ENCODE measurements at places on chromosomes 13 and 19. TPM values are rescaled to one million over a fixed set of nuclear protein-coding genes. Genes with fewer than 3 reads are reported as not detected.

The LILRA6 gene
- 21.4 TPM for total RNA-seq

The ABHD13 gene
- 12.8 TPM for total RNA-seq

The C19orf33 gene
- 63.0 TPM for total RNA-seq

The RXFP2 gene
- not detected for total RNA-seq

The SUGT1 gene
- total RNA-seq, result 39.1 TPM

The HAUS5 gene
- 8.9 TPM for total RNA-seq

The NLRP7 gene
- total RNA-seq, result not detected

The TRPC4 gene
- total RNA-seq, result 1.6 TPM

DNA sequence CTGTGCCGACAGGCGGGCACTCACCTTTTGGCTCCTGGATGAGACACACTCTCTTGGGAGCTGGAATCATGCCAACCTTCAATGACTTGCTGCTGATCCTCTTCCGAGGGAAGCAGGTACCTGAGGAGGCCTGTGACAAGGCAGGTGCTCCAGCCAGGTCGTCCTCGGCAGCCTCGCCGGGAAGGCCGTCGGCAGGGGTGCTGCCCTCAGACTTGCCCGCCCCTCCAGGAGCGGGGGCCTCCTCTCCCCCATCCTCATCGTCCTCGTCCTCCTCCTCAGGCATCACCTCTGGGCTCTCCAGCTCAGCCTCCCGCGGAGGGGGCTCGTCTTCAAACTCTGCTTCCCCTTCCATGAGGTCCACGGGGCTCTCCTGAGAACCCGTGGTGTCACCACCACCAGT is 29.2 kb downstream of the SUGP2 start:
- no peaks in the 10 kb centered on the region for H3K4me1 ChIP-seq
- H3K36me3 ChIP-seq, result peaks cover 88% of the 10 kb centered on the region
- H3K27me3 ChIP-seq, result no peaks in the 10 kb centered on the region
- no peak overlapping the region for H3K27ac ChIP-seq
- no peak for DNase-seq

DNA sequence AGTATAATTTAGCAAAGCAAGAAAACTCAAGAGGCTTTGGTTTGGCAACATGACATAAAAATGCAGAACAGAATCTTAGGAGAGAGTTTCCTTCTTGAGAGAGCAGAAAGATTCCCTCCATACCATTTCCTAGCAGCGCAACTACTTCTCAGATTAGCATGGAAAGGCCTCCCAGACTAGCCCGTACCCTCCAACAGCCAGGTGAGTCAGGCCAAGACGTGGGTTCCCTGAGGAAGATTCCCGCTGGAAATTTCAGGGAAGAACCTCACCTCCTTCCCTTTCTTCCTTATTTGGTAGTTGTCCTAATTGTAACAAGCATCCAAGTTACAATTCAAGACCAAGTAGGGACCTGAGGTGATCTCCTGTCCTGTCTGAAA is 12.3 kb downstream of the COL4A2 start:
- H3K4me1 ChIP-seq, result peaks cover 47% of the 10 kb centered on the region
- H3K36me3 ChIP-seq, result peaks cover 4% of the 10 kb centered on the region
- H3K4me3 ChIP-seq, result no peak overlapping the region
- peak overlapping the region; percentile 60 for H3K27ac ChIP-seq
- no peak for DNase-seq

- peaks cover 39% of the 10 kb centered on the region for H3K36me3 ChIP-seq
- no peaks in the 10 kb centered on the region for H3K27me3 ChIP-seq
- no peaks in the 10 kb centered on the region for H3K4me1 ChIP-seq
Observed at GRCh38 chr13:99339230-99339721, 32.1 kb upstream of the GPR183 start.

- no peaks in the 10 kb centered on the region for H3K4me1 ChIP-seq
- H3K27me3 ChIP-seq, result no peaks in the 10 kb centered on the region
- H3K36me3 ChIP-seq, result peaks cover 70% of the 10 kb centered on the region
- H3K27ac ChIP-seq, result no peak overlapping the region
- H3K4me3 ChIP-seq, result no peak overlapping the region
Observed at GRCh38 chr13:110664041-110664440, 41.9 kb downstream of the CARS2 start.

DNA sequence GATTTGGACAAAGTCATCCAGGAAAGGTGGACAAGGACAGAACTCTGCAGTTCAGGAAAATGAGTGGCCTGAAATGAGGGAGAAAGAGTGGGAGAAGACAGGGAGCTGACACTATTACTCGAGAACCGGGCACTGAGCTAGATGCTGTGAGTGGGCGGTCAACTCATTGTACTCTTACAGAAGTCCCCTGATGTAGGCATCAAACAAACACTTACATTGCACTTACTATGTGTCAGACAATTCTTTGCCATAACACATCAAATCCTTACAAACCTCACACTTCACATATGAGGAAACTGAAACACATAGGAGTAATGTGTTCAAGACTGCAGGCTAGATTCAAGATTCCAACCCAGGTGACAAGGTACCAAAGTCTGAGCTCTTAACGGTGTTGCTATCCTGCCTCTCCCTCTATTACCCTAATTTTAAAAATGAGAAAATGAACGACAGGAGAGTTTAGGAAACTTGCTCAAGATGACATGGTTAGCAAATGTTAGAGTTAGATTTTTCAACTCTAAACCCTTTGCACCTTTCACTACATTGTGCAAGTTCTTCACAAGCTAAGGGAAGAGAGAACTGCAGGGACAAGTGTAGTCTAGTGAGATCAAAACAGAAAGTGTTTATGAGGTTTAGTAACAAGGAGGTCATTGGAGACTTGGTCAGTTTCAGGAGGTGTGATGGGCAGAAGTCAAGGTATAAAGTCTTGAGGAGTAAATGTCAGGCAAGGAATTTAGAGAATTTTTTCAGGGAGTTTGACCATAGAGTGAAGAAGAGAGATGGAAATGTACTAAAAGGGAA is 4.9 kb upstream of the MEDAG start:
- peaks cover 11% of the 10 kb centered on the region for H3K27me3 ChIP-seq
- H3K4me3 ChIP-seq, result no peak overlapping the region
- peaks cover 19% of the 10 kb centered on the region for H3K4me1 ChIP-seq
- no peak for DNase-seq
- H3K36me3 ChIP-seq, result no peaks in the 10 kb centered on the region

- H3K27me3 ChIP-seq, result peaks cover 17% of the 10 kb centered on the region
- H3K36me3 ChIP-seq, result no peaks in the 10 kb centered on the region
- H3K4me3 ChIP-seq, result no peak overlapping the region
- H3K4me1 ChIP-seq, result peaks cover 5% of the 10 kb centered on the region
- no peak overlapping the region for H3K27ac ChIP-seq
- peak; percentile 97 for DNase-seq
Observed at GRCh38 chr19:10027158-10027997, 14.1 kb downstream of the RDH8 start.

DNA sequence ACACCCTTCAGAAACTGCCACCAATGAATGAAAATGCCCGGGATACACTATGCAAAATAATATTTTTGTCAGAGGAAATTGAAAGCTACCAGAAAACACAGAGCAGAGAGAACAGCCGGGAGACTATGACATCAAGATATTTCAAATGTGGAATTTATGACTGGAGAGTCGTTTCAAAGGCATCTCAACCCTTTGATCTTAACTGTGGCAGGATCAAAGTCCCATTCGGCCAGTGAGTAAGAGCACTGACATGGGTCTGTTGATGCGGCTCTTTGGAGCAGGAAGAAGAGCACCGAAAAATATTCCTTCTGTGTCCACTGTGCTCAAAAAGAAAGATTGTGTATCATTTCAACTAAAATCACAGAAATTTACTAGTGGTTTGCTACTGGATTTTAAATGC is 201.9 kb downstream of the RFC3 start:
- H3K27me3 ChIP-seq, result no peaks in the 10 kb centered on the region
- no peaks in the 10 kb centered on the region for H3K4me1 ChIP-seq
- H3K4me3 ChIP-seq, result no peak overlapping the region
- H3K36me3 ChIP-seq, result no peaks in the 10 kb centered on the region

DNA sequence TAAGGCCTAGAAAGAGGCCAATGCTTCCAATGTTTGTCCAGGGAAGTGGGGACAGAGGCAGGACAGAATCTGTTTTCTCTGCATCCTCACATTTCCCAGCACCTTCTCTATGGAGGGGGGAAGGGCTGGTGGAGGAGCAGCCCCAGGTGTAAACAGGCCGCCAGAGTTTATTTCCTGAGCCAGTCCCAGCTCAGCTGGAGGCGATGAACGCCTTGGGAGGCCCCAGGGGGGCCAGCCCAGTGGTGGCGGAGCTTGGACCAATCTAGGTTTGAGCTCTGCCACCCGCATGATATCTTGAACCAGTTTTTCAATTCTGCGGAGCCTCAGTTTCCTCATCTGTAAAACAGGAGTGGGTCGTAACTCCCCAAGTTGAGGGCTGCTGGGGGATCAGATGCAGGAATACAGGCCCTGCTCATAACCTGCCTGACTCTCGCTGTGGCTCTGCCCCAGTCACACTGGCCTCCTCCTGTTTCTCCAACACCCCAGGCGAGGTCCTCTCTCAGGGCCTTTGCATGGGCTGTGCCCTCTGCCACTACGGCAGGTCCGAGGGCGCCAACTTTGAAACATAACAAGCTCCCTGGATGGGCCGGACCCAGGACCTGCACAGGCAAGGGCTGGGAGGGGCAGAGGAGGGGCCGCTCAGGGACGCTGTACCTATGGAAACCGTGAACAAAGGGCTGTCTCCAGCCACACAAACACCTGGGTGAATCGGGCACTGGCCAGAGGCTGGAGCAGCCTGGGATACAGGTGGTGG is 1.1 kb downstream of the TNFAIP8L1 start:
- H3K36me3 ChIP-seq, result no peaks in the 10 kb centered on the region
- no peak for DNase-seq
- H3K27ac ChIP-seq, result peak overlapping the region; percentile 78
- no peaks in the 10 kb centered on the region for H3K27me3 ChIP-seq
- peak overlapping the region; percentile 71 for H3K4me3 ChIP-seq
- H3K4me1 ChIP-seq, result peaks cover 20% of the 10 kb centered on the region

- H3K4me1 ChIP-seq, result peaks cover 3% of the 10 kb centered on the region
- no peak for DNase-seq
- H3K4me3 ChIP-seq, result no peak overlapping the region
- H3K36me3 ChIP-seq, result no peaks in the 10 kb centered on the region
Observed at GRCh38 chr19:4593409-4593851, 33.9 kb upstream of the SEMA6B start.

- H3K27ac ChIP-seq, result no peak overlapping the region
- H3K4me1 ChIP-seq, result no peaks in the 10 kb centered on the region
- H3K4me3 ChIP-seq, result no peak overlapping the region
- H3K36me3 ChIP-seq, result no peaks in the 10 kb centered on the region
- H3K27me3 ChIP-seq, result no peaks in the 10 kb centered on the region
Observed at GRCh38 chr13:24184882-24185281, 24.4 kb downstream of the SPATA13 start.

- no peak overlapping the region for H3K4me3 ChIP-seq
- peaks cover 1% of the 10 kb centered on the region for H3K4me1 ChIP-seq
- H3K36me3 ChIP-seq, result peaks cover 5% of the 10 kb centered on the region
- H3K27me3 ChIP-seq, result no peaks in the 10 kb centered on the region
Observed at GRCh38 chr19:39818626-39819097, 15.3 kb downstream of the DYRK1B start.

- H3K4me3 ChIP-seq, result no peak overlapping the region
- H3K4me1 ChIP-seq, result no peaks in the 10 kb centered on the region
- no peak overlapping the region for H3K27ac ChIP-seq
- DNase-seq, result no peak
Observed at GRCh38 chr13:25178070-25178469, 6.0 kb upstream of the AMER2 start.

DNA sequence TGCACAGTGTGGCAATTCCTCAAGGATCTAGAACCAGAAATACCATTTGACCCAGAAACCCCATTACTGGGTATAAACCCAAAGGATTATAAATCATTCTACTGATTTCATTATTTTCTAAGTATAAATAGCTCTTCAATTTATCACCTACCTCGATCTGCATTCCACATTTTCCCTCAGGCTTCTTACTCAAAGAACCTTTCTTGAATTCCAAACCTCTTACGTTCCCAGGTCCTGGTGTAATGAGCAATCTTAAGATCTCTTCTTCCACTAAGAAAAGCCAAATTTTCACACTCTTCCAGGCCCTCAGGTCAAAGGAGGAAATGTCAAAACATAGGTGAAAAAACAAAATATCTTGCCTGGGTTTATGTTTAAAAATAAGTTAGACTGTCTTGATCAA is 237.3 kb upstream of the GPC6 start:
- no peaks in the 10 kb centered on the region for H3K4me1 ChIP-seq
- H3K4me3 ChIP-seq, result no peak overlapping the region
- no peak overlapping the region for H3K27ac ChIP-seq
- H3K27me3 ChIP-seq, result no peaks in the 10 kb centered on the region
- no peak for DNase-seq

DNA sequence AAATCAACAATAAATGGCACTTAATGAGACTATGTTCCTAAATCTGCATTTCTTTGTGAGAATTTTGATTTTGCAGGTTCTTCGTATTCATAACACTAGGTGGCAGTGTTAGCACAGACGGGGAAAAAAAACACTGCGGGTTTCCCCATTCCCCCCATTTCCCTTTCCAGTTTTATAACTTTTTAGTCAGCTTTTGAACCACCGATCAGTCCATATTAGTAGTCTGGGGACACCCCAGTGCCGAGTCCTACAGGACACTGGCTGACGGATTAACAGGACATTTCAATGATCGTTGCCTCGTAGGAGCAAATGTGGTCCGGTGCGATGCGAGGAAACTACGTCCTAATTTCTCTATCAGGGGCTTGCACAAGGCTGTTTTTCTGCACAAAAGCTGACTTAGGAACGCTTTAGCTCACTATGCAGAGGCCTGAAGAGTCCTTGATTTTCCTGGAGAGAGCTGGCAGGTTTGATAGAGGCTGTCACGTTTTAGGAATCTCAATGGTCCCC is 234.3 kb downstream of the LMO7 start:
- peak overlapping the region; percentile 47 for H3K4me3 ChIP-seq
- no peaks in the 10 kb centered on the region for H3K4me1 ChIP-seq
- H3K27ac ChIP-seq, result no peak overlapping the region
- H3K36me3 ChIP-seq, result no peaks in the 10 kb centered on the region
- DNase-seq, result no peak

GRCh38 chr13:96730676-96731075 is 263.6 kb downstream of the OXGR1 start:
- no peaks in the 10 kb centered on the region for H3K27me3 ChIP-seq
- H3K4me1 ChIP-seq, result no peaks in the 10 kb centered on the region
- no peak for DNase-seq
- no peaks in the 10 kb centered on the region for H3K36me3 ChIP-seq
- H3K27ac ChIP-seq, result no peak overlapping the region
- no peak overlapping the region for H3K4me3 ChIP-seq

- no peak overlapping the region for H3K4me3 ChIP-seq
- no peak overlapping the region for H3K27ac ChIP-seq
- H3K4me1 ChIP-seq, result no peaks in the 10 kb centered on the region
- no peaks in the 10 kb centered on the region for H3K27me3 ChIP-seq
- DNase-seq, result no peak
Observed at GRCh38 chr13:61192826-61193225, 222.8 kb downstream of the PCDH20 start.

DNA sequence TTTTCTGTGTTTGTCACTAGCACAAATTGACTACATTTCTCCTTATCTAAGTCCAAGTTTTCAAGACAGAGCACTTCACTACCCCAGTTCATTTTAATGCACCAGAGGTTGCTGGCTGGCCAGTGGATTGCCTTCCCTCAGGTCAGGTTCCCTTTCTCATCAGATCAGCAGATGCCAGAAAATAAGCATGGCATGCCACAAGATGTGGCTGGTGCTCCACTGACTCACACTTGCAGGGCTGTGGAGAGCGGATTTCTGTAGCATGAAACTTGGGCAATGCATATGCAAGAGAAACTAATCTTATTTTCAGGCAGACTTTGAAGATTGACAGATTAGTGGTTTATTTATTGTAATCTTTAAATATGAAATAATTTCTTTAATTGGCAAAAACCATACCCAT is 79.5 kb downstream of the RUBCNL start:
- no peaks in the 10 kb centered on the region for H3K36me3 ChIP-seq
- no peaks in the 10 kb centered on the region for H3K27me3 ChIP-seq
- no peak overlapping the region for H3K27ac ChIP-seq
- no peak overlapping the region for H3K4me3 ChIP-seq
- peaks cover 2% of the 10 kb centered on the region for H3K4me1 ChIP-seq

All from upper lobe of right lung (tissue), 1 donor.